NCI-H460 (cell line): ENCODE measurements at places on chromosomes 1 and 21. TPM values are rescaled to one million over a fixed set of nuclear protein-coding genes. Genes with fewer than 3 reads are reported as not detected.
A peak's percentile ranks its signal among the peaks of the same experiment; 100 is the strongest.

OR6N1 gene
- total RNA-seq: not detected in 2 replicates

- no peak for DNase-seq
Measured at GRCh38 chr21:40021558-40022351, 154.5 kb downstream of the PCP4 start.

DNA sequence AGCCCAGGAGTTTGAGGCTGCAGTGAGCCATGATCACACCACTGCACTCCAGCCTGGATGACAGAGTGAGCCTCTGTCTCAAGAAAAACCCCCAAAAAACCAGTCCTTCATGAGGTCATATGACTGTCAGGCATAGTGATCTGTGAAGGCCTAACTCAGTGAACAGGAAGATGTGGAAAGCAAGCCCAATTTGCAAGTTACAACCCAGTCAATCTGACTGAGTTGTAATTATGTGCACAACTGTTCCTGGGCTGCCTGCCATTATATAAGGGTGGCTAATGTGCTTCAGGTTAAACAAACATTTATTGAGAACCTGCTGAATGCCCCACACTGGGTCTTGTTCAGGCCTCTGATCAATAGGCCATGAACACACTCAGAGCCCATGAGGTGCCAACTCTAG is 38.2 kb upstream of the KIRREL1 start:
- no peak for DNase-seq

GRCh38 chr21:45870851-45871615 is 110.5 kb upstream of the COL6A1 start:
- no peak for DNase-seq

- DNase-seq: no peak
Measured at GRCh38 chr1:167065471-167065870, 24.7 kb downstream of the GPA33 start.

CCDC27 gene
- not detected in 2 replicates for total RNA-seq

DNA sequence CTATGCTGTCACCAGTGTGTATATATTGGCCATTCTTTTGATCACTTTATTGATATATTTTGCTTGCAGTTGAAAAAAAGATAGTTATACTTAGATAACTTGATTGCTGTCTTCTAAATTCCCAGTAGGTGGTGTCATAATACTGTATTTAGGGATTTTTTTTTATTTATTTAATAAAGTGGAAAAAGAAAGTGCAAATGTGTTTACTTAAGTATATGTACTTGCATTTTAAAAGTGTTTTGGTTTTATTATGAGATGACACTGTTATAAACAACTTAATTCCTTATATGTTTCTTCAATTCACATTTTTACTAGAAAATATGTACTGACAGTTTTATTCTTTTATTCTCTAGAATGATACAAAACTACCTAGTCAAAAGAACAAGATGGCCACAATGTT is 164.8 kb downstream of the USP25 start:
- peak; percentile 1 for DNase-seq

KTI12 gene
- 5.9 and 8.4 TPM in 2 replicates for total RNA-seq

- DNase-seq: no peak
Measured at GRCh38 chr1:161046605-161047228, 940 bp upstream of the USF1 start.

TDRD5 gene
- 0.10 and 0.14 TPM in 2 replicates for total RNA-seq

DNA sequence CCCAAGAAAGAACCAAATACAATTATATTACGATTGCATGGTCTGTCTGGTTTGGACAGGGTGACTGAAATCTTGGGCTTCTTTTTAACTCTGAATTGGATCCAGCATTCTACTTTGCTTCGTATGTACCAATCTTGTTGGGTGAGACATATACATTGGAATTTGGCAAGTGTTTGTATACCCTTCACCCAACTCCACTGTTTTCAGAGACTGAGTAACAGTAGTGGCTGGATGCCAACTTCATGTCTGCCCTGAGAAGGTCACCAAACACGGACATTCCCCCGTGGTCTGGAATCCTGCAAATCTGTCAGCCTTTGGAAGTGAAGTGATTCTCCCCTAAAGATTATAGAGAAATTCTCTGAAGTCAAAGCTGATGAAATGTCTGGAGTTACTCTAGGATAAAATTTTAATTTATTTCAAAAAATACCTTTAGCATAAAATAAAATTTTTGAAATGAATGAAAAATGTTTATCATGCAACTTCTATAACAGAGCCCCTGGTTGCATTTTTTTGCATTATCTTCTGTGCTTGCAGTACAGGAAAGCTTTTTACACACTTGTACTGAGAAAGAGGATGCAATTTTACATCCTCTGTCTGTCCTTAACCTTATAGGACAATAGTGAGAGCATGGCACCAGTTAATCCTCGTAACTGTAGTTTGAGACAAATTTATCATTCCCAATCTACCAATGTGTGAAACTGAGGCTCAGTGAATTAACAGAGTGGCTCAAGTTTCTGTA is 201.8 kb downstream of the DISC1 start:
- DNase-seq: peak; percentile 97
